IMR-90 (cell line): ENCODE measurements at places on chromosomes 3 and 15. TPM values are rescaled to one million over a fixed set of nuclear protein-coding genes. Genes with fewer than 3 reads are reported as not detected.

C3orf85 gene
- not detected in 2 replicates for polyA plus RNA-seq

CELF6 gene
- 0.06 and 0.07 TPM in 2 replicates for polyA plus RNA-seq

TMEM266 gene
- 0.06 TPM in 1 of 2 replicates, not detected in the other for polyA plus RNA-seq

PLSCR2 gene
- not detected in 2 replicates for polyA plus RNA-seq

DGKG gene
- 1.2 and 1.8 TPM in 2 replicates for polyA plus RNA-seq

CPNE9 gene
- not detected in 2 replicates for polyA plus RNA-seq

GRCh38 chr15:60535265-60535664, 56.3 kb upstream of the ICE2 start:
- peaks cover 2% of the 10 kb centered on the region; the same call in 1 of the 2 replicates for H3K4me1 ChIP-seq
- no peak overlapping the region for H3K4me3 ChIP-seq
- no peak for DNase-seq
- no peaks in the 10 kb centered on the region for H3K36me3 ChIP-seq
- H3K27me3 ChIP-seq, result no peaks in the 10 kb centered on the region
- H3K27ac ChIP-seq, result no peak overlapping the region

GRCh38 chr3:58434990-58435389, 1.4 kb upstream of the PDHB start:
- peaks cover 12% of the 10 kb centered on the region for H3K4me1 ChIP-seq
- H3K36me3 ChIP-seq, result peaks cover 10% of the 10 kb centered on the region
- peak; percentile 73 for DNase-seq
- no peaks in the 10 kb centered on the region for H3K27me3 ChIP-seq

DNA sequence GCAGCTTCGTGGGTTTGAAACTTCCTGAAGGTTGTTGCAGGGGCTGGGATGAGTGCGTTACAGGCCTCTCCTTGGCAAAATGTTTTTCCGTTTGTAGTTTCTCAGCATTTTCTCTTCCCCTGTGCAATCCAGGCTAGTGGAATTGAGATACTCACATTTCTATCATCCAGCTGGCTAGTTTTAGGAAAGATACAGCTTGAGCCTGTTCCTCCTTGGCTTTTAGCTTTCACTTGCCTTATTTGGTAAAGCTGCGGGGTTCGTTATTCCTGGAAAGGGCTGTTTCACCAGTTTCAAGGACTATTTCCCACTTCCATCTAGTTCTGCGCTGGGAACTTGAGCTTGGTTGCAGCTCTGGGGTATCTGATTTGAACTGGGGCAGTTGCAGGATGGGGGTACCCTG, 90.3 kb downstream of the ITPR1 start:
- no peaks in the 10 kb centered on the region for H3K36me3 ChIP-seq
- H3K4me1 ChIP-seq, result peaks cover 12% of the 10 kb centered on the region
- H3K27ac ChIP-seq, result peak overlapping the region; percentile 83
- peak overlapping the region; percentile 2; the same call in 1 of the 2 replicates for H3K4me3 ChIP-seq
- H3K27me3 ChIP-seq, result no peaks in the 10 kb centered on the region
- peak; percentile 24 for DNase-seq

DNA sequence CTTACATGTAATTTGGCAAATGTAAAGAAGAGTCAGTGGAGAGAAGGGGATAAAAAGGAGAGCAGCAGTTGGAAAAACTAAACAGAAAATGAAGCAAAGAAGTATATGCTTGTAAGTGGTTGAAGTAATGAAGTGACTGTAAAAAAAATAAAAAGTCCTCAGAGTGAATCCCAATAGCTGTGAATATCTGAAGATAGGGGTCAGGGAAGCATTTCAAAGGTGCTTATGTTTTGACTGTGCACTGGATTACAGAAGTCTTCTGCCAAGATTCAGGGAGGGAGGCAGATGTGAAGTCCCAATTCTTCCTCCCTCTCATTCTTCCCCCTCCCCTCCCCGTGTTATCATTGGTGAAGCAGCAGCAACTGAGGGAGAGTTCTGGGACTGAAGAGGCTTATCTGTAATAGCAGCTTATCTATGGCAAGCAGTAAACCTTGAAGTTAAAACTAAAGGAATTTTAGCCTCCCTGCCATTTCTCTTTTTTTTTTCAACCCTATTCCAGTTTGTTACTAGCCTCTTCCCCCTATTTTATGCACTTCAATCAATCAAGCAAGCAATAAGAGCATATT, 597.9 kb downstream of the IGSF11 start:
- H3K27me3 ChIP-seq, result no peaks in the 10 kb centered on the region
- no peak for DNase-seq
- H3K27ac ChIP-seq, result no peak overlapping the region
- no peaks in the 10 kb centered on the region for H3K4me1 ChIP-seq
- no peaks in the 10 kb centered on the region for H3K36me3 ChIP-seq

GRCh38 chr15:66921319-66921915, 144.0 kb upstream of the SMAD3 start:
- peaks cover 5% of the 10 kb centered on the region for H3K4me1 ChIP-seq
- H3K36me3 ChIP-seq, result no peaks in the 10 kb centered on the region
- H3K27ac ChIP-seq, result no peak overlapping the region
- no peak for DNase-seq

DNA sequence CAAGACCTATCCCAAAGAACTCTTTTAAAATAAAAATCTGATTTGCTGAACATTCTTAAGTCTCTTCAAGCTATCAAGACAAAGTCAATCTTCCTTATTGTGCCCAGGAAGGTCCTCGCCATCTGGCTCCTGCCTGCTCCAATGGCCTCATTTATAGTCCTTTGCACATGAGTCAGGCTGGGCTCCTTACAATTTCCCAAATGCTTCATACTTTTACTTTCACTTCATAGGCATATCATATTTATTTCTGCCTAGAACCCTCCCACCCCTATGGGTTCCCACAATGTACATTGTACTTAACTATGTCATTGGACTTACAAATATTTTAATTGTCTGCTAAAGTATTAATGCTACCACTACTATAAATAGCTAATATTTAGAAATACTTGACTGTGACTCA, 9.1 kb downstream of the THRB start:
- no peaks in the 10 kb centered on the region for H3K36me3 ChIP-seq
- no peak overlapping the region for H3K4me3 ChIP-seq
- DNase-seq, result no peak
- no peaks in the 10 kb centered on the region for H3K4me1 ChIP-seq
